Stimulated activated CD4-positive, alpha-beta T cell treated with anti-CD3 and anti-CD28 coated beads, TNF-alpha, amount 100 ng/mL, for 1 hour (primary cell): ENCODE measurements at places on chromosomes 12 and 14.

DNA sequence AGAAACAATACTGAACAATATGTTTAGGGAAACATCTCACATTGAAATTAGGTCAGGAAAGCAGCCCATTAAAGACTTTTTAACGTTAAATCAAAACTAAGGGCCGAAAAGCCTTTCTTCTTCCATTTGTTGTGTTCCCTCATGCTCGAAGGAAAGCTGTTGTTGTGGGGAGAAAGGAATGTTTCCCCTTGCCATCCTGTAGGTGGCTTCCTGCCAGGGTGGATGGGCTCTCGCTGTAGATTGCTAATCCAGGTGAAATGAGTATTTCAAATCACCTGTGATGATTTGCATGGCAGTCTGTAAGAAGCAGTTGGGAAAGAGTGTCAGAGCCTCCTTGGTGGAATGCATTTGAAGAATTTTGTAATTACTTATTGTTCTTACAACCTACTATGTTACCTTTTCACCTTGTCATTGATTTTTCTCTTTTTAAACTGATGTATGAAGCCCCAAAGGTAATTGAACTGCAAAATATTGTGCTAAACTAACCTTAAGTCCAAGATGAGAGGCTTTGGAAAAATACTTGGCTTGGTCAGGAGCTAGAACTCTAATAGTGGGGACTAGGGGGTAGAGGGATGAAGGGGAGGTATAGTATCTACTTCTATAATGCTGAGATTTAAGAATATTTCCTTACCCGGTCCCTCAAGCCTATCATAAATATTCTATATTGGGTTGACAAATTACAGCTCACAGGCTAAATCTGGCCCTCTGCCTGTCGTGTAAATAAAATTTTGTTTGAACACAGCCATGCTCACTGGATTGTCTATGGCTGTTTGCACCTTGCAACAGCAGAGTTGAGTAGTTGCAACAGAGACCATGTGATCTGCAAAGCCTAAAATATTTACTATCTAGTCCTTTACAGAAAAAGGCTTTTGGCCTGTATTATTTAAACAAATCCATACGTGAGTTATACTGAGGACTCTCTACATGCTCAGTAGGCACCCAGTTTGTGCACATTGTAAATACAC lies 7.7 kb upstream of the DCP1B start:
- no peak for DNase-seq

- no peak for DNase-seq
These were observed 17.3 kb downstream of the GPR68 start for GRCh38 chr14:91227183-91227628.

DNA sequence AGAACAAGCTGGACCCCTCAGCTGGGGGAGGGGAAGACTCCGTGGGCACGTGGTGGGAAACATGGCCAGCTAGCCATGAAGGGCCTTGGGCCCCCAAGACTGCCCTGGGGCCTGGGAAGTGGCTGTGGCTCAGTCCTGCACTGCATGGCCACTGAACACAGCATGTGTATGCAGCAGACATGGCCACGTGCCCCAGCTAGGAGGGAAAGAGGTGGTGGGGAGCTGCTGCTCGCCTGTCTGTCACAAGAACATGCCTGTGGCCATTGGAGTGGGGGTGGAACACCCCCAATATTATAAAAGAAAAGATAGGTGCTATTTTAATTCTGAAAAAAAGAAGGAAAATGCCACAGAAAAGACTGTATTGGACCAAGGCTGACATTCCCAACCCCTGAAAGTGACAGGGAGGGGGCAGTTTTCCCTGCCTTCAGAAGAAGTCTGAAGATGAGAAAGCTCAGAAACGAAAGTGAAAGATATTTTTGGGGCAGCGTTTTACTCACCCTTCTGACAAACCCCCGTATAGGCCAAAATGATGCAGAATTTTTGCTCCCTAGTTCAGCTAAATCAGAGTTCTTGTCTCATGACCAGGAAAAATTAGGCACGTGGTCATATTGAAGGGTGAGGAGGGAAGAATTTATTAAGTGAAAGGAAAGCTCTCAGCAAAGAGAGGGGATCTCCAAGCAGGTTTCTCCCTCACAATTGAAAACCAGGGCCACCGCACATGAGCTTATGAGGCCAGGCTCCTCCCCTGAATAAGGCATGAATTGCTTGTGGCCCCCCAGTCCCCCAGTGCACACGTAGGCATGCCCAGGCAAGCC lies 35.2 kb upstream of the PCNX1 start:
- DNase-seq = no peak

- no peak for DNase-seq
These were observed 1605.7 kb upstream of the FLRT2 start for GRCh38 chr14:83924259-83924658.

DNA sequence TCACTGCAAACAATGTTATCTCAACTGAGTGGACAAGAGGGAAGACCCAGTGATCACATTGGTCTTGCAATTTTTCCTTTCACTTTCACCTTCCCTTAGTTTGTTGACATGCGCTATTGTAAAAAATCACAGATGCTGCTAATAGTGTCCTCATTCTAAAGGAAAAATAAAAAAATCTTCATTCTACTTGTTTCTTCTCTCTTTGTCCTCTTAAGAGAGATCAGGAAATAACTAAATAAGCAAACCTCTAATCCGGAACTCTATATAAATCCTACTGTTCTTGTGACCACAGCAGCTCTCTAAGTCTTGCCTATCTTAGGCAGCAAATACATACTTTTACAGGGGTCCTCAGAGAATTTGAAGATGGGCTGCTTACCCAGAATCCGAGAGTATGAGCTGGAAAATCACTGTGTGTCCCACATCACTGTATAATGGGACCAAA lies 257.7 kb downstream of the NAV3 start:
- DNase-seq = no peak

- DNase-seq = no peak
These were observed 72.5 kb downstream of the TRAF3 start for GRCh38 chr14:102849526-102850379.

DNA sequence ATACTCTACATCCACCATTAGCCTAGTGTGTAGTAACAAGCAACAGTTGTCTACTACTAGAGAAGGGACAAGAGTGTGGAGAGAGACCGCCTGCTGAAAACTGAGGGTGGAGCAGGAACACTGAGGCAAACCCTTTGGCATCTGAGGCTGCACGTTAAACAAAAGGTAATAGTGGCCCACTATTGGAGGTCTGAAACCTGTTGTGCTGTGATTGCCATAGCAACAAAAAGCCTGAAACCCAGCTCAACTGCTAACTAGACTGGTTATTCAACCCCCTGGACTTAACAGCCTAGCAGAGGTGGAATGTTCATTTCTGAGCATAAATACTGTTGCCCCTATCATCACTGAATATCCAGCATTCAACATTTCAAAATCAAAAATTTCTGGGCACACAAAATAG lies 43.0 kb downstream of the PPP4R4 start:
- no peak for DNase-seq

- no peak for DNase-seq
These were observed 44.2 kb downstream of the ATP2B1 start for GRCh38 chr12:89664441-89664840.

GRCh38 chr12:105587237-105587636 lies 256.7 kb downstream of the C12orf75 start:
- no peak for DNase-seq

GRCh38 chr14:35051796-35052195 lies 5.7 kb downstream of the FAM177A1 start:
- no peak for DNase-seq

- DNase-seq = no peak
These were observed 983.1 kb downstream of the FLRT2 start for GRCh38 chr14:86513056-86513455.

DNA sequence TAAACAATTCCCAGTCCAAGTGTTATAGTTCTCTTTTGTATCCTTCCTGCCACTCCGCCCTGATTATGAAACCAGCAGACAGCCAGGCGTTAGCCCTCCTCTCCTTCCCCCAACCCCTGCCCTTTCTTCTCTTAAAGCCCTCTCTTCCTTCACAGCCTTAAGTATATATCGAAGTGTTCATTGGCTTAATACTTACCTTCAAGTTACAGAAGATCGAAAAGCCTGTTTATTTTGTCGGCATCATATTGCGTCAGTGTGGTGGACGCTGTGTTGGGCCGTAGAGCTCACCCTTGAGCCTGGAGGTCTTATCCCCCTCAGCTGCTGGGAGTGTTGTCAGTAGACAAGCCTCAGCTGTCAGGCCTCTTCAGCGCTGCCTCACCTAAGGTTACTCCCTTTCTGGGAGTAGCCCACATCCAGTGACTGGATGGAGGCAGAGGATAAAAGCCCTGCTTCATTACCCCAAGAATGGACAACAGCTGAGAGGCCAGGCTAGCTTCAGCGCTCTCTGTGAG lies 36.2 kb downstream of the CMAS start:
- DNase-seq = no peak

DNA sequence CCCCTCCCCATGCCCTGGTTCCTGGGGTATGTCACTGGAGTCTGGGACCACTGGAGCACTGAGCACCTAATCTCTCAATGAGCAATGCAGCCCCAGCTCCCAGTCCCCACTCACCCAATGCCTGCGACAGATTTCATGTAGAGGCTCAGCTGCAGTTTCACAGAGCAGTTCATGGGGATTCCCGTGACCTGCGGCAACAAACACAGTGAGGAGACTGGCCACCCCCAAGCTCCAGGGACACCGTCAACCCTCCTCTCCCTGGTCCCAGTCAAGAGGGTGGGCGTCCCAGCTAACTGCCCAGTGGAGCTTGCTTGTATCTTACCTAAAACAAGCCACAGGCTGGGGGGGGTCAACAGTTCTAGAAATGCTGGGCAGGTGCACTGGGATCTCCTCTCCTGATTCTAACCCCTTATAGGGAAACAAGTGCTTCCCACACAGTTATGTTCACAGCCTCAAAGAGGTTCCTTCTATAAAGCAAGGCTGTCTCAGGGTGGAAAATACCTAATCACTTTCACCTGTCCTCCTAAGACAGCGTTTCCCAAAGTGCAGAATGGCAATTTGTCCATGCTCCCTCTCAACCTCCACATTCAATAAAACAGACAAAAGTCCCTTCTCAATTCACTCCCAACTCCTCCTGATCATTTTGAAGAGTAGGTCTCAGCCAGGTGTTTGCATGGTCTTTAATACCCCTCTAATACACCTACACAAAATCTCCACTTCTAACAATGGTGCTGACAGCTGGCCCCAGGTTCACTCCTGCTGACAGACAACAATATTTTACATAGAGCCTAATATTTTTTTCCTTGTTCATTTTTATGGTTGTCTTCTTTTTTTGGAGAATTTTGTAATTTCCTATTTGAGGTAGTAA lies 68.3 kb downstream of the SCARB1 start:
- DNase-seq = no peak

DNA sequence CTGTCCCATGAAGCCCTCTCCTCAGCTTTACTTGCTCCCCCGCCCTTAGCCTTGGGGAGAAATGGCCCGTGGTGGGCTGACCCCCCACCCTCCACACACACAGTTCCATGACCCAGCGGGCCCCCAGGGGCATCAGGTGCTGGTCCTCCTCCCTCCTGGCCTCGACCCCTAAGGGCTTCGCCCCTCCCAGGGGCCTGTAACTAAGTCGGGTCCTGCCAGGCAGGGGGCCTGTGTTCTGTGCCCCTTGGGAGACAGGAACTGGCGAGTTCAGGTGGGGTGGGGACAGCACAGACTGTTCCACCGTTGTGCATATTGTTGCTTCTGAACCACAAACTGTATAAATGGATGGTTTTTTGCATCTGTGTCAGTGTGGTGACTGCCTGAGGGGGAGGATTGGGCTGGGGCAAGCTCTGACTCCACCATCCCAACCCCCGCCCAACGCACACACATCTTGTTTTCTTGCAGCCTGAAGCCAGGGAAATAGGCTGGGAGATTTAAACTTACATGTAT lies 8.8 kb downstream of the TAMALIN start:
- DNase-seq = no peak
